Fibroblast of skin of right biceps (primary cell): ENCODE measurements at places on chromosomes 1 and 21.

DNA sequence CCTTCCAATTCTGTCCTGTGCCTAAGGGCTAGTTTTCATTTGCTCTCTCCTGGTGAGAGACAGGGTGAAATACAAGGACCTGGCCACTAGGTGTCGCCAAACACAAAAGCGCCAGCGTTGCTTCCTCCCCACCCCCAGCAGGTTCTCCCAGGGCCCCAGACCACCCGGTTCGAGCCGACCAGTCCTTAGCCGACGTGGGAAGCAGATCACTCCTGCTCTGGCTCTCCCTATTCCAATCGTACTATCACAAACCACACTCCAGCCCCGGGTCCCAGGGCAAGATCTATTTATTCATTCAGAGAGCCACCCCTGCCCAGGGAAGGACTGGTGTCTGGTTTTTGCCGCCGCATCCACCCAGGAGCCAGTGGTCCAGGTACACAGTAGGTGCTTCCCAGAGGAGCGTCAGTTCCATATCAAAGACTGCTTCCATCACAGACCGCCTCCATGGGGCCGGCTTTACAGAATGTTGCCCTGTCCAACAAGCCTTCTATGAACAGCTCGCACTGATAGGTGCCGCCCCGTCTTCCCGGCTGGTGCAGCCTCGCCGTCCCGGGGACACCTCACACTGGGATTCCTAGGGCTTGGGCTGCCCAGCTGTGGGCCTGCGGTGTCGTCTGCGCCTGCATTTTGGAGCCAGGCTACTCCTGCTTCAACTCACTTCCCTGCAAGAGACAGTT lies 35.0 kb downstream of the CTNNBIP1 start:
- peak; percentile 71 for DNase-seq

GRCh38 chr1:178061620-178062019 lies 32.3 kb upstream of the RASAL2 start:
- no peak for DNase-seq

GRCh38 chr1:149934356-149934755 lies 2.3 kb downstream of the MTMR11 start:
- DNase-seq, result no peak

- no peak for DNase-seq
Observed at GRCh38 chr1:32178380-32179192, 889 bp upstream of the TXLNA start.

GRCh38 chr1:198630863-198631262 lies 8.0 kb upstream of the PTPRC start:
- no peak for DNase-seq

DNA sequence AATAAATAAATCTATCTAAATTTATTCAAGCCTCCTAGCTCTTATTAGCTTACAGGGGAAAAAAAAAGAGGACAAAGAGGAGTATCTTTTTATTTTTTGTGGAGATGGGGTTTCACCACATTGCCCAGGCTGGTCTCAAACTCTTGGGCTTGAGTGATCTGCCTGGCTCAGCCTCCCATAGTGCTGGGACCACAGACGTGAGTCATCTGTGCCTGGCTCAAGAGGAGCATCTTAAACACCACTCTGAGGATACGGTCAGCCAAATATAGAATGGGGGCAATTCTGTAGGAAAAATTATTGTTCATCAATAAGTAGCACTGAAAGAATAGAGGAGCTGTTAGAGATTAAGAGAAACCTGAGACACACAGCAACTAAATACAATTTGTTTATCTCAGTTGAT lies 24.1 kb downstream of the SLC45A3 start:
- peak; percentile 30 for DNase-seq

DNA sequence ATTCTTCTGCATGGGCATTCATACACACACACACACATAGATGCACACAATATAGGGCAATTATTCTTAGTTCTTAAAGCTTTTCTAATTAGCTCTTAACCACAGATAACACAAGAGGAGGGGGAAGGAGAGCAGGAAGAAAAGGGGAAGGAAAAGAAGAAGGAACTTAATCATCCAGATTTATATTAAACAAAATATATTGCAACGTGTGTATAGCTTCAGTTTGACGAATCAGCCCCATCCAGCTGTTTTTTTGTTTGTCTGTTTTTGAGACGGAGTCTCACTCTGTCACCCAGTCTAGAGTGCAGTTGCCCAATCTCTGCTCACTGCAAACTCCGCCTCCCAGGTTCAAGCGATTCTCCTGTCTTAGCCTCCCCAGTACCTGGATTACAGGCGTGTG lies 21.7 kb upstream of the ANKRD13C start:
- no peak for DNase-seq

DNA sequence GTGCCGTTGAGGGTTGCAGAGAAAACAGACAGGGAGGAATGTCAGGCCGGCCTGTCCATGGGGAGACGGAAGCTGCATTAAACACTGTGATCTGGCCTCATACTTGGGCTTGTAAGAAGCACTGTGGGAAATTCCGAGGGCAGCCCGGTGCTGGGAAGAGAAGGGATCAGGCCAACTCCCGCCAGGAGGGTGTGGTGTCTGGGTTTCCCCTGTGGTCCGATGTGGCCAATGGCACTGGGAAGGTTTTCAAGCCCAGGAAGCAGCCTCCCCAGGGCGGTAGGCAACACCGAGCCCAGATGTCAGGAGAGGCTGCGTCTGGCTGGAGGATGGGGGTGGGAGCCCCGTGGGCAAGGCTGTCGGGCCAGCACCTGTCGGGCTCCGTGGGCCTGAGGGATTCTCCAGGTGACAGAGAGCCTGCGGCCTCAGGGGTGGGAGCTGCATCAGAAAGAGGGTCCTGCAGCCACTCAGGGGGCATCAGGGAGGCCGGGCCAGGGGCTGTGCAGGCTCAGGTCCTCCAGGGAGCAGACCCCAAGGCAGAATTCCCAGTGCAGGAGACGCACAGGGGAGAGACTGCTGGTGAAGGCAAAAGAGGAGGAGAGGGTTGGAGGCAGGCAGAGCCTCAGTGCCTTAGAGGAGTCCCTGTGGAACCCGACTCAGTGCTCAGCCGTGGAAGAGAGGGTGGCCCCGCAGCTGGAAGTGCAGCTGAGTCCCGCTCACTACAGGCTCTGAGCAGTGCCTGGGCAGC lies 8.4 kb downstream of the UBASH3A start:
- DNase-seq, result no peak

DNA sequence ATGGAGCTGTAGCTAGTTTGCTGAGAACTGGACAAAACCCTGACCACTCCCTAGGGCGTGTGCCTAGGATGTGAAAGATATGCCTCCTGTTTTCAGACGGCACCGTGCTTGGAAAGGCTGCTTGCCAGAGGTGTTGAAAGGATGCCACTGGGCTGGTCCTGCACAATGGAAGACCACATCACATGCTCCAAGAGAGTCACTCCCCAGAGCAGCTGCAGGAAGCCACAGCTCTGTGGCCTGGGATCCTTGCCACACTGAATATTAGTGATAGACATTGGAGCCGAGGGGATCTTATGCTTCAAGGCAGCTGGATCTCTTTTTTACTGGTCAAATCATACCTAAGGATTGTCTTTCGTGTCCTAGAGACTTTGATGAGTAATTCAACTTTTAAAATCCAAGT lies 6.6 kb upstream of the APP start:
- peak; percentile 16 for DNase-seq

DNA sequence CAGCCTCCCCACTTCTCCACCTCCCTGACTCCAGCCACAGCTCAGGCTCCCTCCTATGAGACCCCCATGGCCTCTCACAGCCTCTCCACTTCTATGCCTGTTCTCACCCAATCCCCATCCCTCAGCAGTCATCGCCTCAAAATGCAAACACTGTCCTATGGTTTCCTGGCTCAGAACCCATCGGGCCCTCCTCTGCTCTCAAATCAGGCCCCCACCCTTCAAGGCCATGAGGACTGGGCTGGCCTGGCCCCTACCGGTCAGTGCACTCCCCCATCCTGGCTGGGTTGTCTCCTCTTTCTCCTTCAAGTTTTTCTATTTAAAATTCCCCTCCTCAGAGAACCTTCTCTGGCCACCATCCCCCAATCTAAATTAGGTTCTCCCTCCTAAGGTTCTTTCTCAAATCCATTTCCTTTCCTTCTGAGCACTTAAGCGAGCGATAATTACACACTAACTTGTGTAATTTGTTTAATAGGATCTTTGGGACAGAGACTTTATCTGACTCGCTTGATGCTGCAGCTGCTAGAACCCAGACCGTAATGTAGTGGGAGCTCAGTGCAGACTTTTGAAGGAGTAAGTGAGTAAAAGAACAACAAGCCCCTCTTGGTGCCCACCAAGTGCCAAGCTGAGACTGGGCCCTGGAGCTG lies 347.2 kb downstream of the MATN1 start:
- DNase-seq, result no peak

GRCh38 chr21:43206231-43207042 lies 37.6 kb downstream of the CRYAA start:
- no peak for DNase-seq

- DNase-seq, result no peak
Observed at GRCh38 chr1:30135698-30136097, 587.7 kb downstream of the MATN1 start.

- no peak for DNase-seq
Observed at GRCh38 chr1:210743038-210743437, 390.9 kb downstream of the KCNH1 start.
